ENCODE measurements at places on chromosomes 6 and 20.

GRCh38 chr20:2102585-2103460 is 1.2 kb downstream of the STK35 start:
- no peak for DNase-seq

GRCh38 chr6:169959136-169960002 is 207.9 kb downstream of the ERMARD start:
- DNase-seq = no peak

- no peak for DNase-seq
These were observed 75.1 kb downstream of the IRAK1BP1 start for GRCh38 chr6:78942446-78942845.

GRCh38 chr20:45097485-45098102 is 3.3 kb downstream of the KCNS1 start:
- DNase-seq = no peak

GRCh38 chr20:62063315-62063980 is 2.2 kb downstream of the TAF4 start:
- no peak for DNase-seq

GRCh38 chr6:32436995-32437836 is 2.5 kb upstream of the HLA-DRA start:
- no peak for DNase-seq

- no peak for DNase-seq
These were observed 36.9 kb upstream of the BLCAP start for GRCh38 chr20:37564388-37565133.

- no peak for DNase-seq
These were observed 2.7 kb upstream of the COL12A1 start for GRCh38 chr6:75208298-75209183.

GRCh38 chr6:101232961-101233360 is 160.5 kb upstream of the GRIK2 start:
- no peak for DNase-seq

DNA sequence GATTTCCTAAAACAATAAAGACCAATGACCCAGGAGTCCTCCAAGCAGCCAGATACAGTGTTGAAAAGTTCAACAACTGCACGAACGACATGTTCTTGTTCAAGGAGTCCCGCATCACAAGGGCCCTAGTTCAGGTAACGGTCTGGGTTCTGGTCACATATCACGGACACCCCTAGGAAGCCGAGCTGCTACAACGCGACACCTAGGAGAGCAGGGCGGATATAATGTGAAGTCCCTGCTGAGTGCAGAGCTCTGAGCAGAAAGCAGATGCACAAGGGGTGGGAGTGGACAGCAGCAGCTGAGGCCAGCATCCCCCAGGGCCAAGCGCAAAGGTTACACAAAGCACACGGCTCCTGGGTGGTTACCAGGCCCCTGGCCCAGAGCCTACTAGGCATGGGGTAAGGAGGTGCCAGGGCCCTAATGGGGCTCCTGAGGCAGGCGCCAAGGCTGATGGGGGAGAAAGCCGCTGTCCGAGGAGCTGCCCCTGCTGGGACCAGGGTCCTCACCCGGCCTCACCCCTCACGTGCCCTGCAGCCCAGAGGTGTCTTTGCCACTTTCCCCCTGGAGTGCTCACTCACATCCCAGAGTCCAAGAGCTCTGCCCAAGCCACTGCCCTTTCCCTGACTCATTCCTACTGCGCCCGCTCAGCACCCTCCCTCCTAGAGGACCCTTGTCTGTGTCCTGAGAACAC is 8.4 kb downstream of the CST7 start:
- no peak for DNase-seq

DNA sequence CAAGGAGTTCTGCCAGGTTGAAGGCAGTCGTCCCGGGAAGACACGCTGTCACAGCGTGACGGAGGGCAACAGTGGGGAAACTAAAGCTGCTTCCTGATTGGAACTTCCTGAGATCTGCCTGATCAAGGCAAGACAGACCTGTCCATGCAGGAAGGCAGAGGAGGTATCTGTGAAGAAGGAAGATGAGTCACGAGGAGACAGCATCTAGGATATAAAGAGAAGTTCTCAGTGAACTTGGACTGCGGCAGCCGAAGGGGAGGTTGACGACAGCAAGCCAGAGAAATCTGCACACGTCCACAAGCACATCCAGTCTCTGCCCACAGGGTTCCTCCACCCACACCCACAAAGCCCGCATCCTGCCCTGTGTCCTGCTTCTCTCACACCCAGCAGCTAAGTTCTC is 38.6 kb downstream of the PREP start:
- DNase-seq = no peak

DNA sequence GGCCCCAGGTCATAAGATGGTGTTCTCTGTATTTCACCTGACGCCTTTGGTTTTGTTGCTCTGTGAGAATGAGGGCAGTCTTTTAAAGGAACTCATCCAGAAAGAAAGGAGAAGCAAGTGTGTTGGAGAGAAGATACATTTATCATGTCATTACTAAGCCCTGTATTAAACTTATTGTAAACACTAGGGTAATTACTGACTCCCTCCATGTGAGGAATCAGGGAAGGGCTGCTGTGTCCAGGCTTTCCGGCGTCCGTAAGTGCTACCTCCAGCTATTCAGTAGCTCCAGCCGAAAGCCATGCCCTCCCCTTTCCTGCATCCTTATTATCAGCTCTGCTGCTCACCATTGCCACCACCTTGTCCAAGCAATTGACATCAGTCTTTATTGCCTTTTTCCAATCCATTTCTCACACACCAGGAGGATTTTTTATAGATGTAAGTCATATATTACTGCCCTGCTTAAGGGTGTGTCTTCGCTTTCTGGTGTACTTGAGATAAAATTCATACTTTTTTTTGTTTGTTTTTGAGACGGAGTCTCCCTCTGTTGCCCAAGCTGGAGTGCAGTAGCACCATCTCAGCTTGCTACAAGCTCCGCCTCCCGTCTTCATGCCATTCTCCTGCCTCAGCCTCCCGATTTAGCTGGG is 94.7 kb downstream of the RPP40 start:
- DNase-seq = no peak

DNA sequence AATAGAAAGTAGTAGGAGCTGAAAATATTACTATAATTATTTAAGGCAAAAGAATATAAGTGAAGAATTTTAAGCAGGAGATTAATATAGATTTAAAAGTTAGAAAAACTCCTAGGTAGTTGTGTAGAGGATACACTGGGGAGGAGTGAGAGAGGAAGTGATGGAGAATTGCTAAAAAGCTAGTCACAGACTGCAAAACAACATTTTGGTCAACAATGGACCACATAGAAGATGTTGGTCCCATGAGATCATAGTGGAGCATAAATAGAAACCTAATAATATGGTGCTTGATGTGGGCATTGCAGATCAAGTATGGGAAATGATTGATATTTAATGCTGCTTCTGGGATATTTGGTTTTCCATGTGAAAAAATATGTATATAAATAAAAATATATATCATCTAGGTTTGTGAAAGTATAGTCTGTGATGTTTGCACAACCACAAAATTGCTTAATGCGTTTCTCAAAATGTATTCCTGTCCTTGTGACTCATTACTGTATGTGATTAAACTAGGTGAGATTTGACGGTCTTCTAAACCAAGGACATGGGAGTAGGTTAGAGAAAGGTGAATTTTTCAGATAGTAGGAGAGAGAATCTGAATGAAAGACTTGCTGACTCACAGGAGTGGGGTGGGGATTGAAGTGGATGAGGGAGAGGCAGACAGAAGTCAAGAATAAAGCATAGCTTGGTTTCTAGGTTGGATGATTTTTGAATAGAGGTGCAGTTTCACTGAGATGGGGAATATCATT is 174.0 kb downstream of the BCKDHB start:
- no peak for DNase-seq

DNA sequence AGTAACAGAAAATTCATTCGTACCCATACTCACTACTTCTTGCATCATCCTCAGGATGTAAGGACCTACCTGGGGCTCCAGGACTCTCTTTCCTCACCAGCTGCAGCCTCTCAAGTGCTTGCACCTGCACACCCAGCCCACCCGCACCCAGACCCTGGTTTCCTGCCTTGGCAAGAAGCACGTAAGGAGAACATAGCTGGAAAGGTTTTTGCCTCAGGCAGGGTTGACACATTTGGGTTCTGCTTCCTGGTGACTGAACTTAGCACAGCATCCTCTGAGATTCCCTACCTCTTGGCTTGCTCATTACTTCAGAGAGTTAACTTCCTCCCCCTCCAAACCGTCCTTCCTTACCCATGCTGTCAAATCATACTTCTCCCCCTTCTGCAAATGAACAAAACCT is 556.9 kb downstream of the CD83 start:
- DNase-seq = no peak

DNA sequence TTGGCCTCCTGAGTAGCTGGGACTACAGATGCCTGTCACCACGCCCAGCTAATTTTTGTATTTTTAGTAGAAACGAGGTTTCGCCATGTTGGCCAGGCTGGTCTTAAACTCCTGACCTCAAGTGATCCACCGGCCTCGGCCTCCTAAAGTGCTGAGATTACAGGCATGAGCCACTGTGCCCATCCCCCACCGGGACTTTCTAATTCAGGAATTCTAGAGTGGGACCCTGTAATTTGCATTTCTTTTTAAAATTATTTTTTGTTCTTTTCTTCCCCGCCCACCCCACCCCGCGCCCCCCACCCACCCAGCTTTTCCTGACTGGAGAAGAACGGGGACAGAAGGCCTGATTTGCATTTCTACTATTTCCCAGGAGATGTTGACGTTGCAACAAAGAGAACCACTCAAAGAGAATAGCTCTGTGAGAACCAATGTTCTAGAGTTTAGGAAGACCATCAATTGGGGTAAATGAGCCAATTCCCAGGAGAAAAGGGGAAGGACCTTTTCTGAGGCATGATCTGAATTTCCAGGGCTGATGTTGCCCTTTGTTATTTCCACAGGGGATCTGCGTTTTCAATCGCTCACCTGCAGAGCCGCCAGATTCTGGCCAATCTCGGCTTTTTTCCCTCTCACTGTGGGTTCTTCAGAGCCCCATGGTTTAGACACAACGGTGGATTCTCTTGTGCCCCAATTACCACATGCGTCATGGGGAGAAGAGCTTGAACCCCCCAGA is 33.2 kb upstream of the TFAP2C start:
- no peak for DNase-seq

- no peak for DNase-seq
These were observed 9.3 kb downstream of the TAF4 start for GRCh38 chr20:62056377-62056776.

- no peak for DNase-seq
These were observed 205.3 kb upstream of the TSHZ2 start for GRCh38 chr20:52766645-52767435.

GRCh38 chr6:12578097-12578496 is 138.5 kb upstream of the PHACTR1 start:
- no peak for DNase-seq

GRCh38 chr6:10048370-10049297 is 366.2 kb downstream of the TFAP2A start:
- no peak for DNase-seq

DNA sequence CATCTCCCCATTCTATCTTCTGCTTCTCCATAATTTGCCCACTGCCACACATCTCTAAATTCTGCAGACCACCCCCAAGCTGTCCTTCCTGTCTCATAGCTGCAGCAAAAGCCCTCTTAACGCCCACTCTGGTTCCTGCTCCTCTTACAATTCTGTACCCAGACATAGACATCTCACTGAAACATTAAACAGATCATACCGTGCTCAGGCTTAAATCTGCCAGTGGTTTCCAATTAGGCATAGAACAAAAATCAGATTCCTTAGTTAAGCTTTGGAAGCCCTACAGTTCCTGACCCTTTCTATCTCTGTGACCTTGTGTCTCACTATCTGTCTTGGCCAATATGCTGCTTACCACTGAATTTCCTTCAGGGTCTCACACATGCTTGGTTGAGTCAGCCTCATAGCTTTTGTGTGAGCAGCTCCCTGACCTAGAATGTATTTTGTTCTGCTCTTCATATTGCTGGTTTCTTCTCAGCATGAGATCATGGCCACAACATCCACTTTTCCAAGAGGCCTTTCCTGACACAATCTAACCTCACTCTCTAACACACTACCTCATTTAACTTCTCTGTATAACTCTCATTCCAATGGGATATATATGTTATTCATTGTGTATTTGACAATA is 749.7 kb downstream of the MAFB start:
- no peak for DNase-seq

DNA sequence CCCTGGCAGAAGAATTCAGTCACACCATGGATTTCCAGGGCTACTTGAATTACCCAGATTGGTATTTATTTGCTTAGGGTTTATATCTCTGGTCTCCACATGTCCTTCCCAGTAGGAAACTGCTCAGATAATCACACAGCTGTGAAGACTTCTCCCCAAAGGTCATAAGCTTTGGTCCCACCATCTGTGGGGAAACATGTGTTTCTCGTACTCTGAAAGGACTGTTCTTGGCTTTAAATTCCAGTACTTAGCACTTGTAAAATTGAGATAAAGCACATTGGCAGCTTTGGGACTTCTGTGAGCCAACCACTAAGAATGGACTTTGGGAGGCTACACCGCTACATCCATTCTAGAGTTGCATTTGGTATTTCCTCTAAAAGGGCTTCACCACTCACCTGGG is 205.3 kb upstream of the FOXA2 start:
- no peak for DNase-seq

All from glomerular endothelial cell (primary cell).